Sigmoid colon (tissue), 7 donors: ENCODE measurements at places on chromosomes 4 and X. TPM values are rescaled to one million over a fixed set of nuclear protein-coding genes. Genes with fewer than 3 reads are reported as not detected.

DNA sequence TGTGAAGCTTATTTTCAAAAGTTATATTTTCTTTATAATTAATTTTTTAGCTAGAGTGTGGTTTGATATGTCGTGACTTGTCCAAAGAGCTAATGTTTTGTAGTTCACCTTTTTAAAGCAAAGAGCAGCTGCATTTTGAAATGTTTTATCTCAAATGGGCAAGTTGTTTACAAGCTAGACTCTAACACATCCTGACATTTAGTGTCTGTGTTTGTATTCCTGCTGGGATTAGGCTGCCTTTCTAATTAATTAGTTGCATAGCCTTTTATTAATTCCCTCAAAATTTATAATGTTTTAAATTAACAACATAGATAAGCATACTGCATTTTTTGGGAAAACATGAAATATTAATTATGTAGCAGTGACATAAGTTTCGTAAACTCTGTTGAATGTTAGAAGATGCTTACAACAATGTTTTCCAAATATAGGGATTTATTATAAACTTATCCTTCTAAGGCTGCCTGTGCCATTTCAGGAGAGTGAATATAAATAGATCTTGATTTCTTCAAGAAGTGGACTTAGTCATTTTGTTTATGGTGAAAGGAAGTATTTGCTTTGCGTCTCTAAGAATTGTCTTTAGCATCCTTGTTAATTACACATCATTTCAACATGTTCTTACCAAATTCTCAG lies 37.7 kb upstream of the NUDT6 start:
- H3K27me3 ChIP-seq: no peaks in the 10 kb centered on the region
- peak overlapping the region; percentile 9 for H3K27ac ChIP-seq
- H3K4me3 ChIP-seq: no peak overlapping the region
- H3K4me1 ChIP-seq: peaks cover 50% of the 10 kb centered on the region
- H3K36me3 ChIP-seq: no peaks in the 10 kb centered on the region

- no peak overlapping the region for H3K4me3 ChIP-seq
- no peak overlapping the region for H3K27ac ChIP-seq
- H3K4me1 ChIP-seq: no peaks in the 10 kb centered on the region
- H3K27me3 ChIP-seq: no peaks in the 10 kb centered on the region
Observed at GRCh38 chr4:86233681-86234080, 126.2 kb downstream of the MAPK10 start.

AFM gene
- not detected for polyA plus RNA-seq

DNA sequence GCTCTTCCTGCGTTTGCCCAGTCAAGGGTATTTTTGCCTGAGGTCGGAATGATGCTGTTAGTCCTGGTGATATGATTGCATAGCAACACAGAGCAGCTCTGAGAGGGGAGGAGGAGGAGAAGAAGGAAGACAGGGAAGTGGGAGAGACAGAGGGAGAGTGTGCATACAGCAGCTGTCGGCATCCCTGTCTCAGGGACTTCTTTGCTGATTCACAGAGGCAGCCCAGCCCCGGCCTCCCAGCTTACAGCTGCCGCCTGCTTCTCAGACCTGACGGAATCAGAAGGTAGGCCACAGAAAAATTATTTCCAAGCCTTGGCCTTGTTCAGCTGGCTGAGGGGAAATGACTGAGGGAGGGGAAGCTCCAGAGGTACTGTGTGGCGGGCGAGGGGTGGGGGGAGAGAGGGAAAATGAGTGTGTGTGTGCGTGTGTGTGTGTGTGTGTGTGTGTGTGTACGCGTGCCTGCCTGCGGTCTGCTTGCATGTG lies 319 bp downstream of the DRP2 start:
- peak overlapping the region; percentile 26 for H3K4me3 ChIP-seq
- H3K27me3 ChIP-seq: no peaks in the 10 kb centered on the region
- no peaks in the 10 kb centered on the region for H3K4me1 ChIP-seq
- peak overlapping the region; percentile 55 for H3K27ac ChIP-seq
- no peak for DNase-seq

RBM3 gene
- 105 TPM for polyA plus RNA-seq

DNA sequence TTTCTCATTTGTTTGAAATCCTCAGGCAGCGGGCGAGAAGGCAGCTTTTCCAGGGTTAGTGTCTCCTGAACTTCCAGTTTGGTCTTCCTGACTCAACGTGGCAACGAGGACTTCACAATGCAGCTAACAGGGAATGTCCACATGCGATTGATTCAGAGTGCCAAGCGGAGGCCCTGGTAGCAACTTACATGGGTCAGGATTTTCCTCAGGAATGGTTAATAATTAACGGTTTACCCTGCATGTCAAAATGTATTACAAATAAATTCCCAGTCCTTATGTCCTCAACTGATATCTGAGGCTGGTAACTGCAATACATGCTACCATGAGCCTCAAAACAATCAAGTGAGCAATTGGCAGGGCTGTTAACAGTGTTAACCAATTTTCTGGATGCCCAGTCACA lies 67.2 kb downstream of the MAP3K15 start:
- H3K4me3 ChIP-seq: no peak overlapping the region
- no peak overlapping the region for H3K27ac ChIP-seq
- no peaks in the 10 kb centered on the region for H3K36me3 ChIP-seq
- H3K4me1 ChIP-seq: no peaks in the 10 kb centered on the region

- H3K4me1 ChIP-seq: peaks cover 5% of the 10 kb centered on the region
- no peaks in the 10 kb centered on the region for H3K27me3 ChIP-seq
- DNase-seq: no peak
- H3K36me3 ChIP-seq: no peaks in the 10 kb centered on the region
Observed at GRCh38 chrX:133989490-133989889, 4.1 kb upstream of the GPC3 start.

PPM1K gene
- polyA plus RNA-seq: 15.6 TPM

DNA sequence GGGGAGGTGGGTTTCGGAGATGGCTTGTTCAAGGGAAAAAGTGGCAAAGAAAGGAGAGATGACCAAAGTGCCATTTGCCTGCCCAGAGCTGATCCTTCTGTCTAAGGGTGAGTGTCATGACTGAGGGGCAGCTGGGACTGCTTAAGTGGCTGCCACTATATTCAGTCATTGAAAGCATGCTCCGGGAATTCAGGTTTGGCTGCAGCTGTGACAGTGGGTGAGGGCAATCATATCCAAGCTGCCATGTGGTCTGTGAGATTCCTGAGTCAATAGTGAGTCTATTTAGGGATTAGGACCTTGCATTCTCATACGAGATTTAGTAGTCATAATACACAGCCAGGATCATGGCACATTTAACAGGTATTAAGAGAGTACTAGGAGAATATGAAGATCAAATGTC lies 138.8 kb upstream of the BANK1 start:
- DNase-seq: no peak
- no peaks in the 10 kb centered on the region for H3K27me3 ChIP-seq
- no peaks in the 10 kb centered on the region for H3K4me1 ChIP-seq

DNA sequence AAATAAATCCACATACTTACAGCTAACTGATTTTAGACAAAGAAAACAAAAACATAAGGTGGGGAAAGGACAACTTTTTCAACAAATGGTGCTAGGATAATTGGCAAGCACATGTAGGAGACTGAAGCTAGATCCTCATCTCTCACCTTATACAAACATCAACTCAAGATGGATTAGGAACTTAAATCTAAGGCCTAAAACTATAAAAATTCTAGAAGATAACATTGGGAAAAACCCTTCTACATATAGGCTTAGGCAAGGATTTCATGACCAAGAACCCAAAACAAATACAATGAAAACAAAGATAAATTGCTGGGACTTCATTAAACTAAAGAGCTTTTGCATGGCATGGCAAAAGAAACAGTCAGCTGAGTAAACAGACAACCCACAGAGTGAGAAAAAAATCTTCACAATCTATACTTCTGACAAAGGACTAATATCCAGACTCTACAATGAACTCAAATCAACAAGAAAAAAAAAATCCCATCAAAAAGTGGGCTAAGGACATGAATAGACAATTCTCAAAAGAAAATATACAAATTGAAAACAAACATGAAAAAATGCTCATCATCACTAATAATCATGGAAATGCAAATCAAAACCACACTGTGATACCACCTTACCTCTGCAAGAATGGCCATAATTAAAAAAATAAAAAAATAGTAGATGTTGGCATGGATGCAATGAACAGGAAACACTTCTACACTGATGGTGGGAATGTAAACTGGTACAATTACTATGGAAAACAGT lies 14.1 kb upstream of the AFP start:
- H3K36me3 ChIP-seq: no peaks in the 10 kb centered on the region
- no peak overlapping the region for H3K27ac ChIP-seq
- no peaks in the 10 kb centered on the region for H3K27me3 ChIP-seq
- DNase-seq: no peak

DNA sequence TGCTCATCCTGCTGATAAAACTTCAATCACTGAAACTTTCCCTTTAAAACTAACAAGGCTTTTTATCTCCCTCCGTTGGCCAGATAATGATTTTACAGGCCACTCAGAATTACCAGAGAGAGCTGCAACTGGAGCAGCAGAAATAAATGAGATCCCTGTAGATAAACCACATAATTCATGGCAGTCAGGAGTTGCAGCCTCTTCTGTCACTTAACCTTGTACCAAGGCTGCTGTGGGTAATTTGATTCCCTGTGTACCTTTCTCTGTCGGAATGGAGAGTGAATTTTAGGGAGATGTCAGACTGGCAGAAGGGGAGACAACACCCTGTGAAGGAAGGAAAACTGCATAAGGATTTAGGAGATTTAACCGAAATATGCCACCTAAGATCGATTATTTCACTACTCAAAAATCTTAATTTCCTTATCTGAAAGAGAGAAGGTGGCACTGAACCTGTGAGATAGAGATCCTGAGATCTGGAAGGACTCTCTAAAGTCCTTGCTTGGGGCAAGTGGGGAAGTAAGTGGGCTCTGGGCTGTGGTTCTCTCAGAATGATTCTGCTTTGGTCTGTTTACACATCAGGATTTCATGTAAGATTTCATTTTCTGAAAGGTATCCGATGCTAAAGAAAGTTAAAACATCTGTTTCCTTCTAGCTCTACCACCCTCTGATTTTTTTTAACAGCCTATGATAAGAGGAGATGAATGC lies 14.3 kb upstream of the TSPAN5 start:
- H3K27me3 ChIP-seq: no peaks in the 10 kb centered on the region
- no peak for DNase-seq
- no peak overlapping the region for H3K4me3 ChIP-seq
- no peaks in the 10 kb centered on the region for H3K36me3 ChIP-seq
- H3K4me1 ChIP-seq: no peaks in the 10 kb centered on the region
- no peak overlapping the region for H3K27ac ChIP-seq

MTTP gene
- polyA plus RNA-seq: 0.13 TPM

DNA sequence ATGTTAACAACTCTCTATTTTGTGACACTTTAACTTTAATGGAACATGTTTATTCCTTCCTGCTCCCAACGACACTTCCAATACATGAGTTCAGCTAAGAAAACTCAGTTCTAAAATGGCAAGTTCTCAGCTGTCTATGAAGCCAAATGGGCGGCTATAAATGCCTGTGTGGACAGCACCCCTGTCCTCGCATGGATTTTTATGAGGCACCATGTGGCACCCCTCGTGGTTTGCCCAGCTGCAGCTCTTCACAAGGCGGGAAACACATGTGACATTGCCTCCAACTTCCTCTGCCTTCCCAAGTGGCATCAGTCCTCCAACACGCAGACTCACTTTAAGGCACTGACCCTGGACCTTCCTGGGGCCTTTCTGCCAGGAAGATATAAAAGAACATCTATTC lies 48.0 kb downstream of the SH3RF1 start:
- H3K36me3 ChIP-seq: no peaks in the 10 kb centered on the region
- no peak overlapping the region for H3K4me3 ChIP-seq
- no peaks in the 10 kb centered on the region for H3K27me3 ChIP-seq
- H3K4me1 ChIP-seq: peaks cover 11% of the 10 kb centered on the region

DNA sequence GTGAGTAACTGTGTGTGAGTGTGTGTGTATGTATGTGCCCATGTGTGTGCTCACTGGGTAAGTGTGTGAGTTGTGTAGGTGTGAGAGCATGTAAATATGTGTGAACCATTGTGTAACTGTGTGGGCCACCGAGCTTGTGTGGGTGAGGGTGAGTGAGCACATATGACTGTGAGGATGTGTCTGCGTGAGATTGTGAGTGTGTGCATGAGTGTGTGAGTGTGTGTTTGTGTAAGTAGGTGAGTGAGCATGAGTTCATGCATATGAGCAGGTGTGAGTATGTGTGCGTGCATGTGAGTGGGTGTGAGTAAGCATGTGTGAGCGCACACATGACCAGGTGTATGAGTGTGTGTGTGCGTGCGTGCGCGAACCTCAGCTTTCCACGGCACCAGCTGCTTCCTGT lies 1.4 kb upstream of the ATP2B3 start:
- no peaks in the 10 kb centered on the region for H3K36me3 ChIP-seq
- H3K4me1 ChIP-seq: peaks cover 6% of the 10 kb centered on the region
- no peaks in the 10 kb centered on the region for H3K27me3 ChIP-seq
- H3K27ac ChIP-seq: no peak overlapping the region
- H3K4me3 ChIP-seq: no peak overlapping the region

- H3K36me3 ChIP-seq: no peaks in the 10 kb centered on the region
- DNase-seq: no peak
- H3K4me1 ChIP-seq: peaks cover 29% of the 10 kb centered on the region
- H3K27me3 ChIP-seq: no peaks in the 10 kb centered on the region
Observed at GRCh38 chr4:127355743-127356142, 277.0 kb upstream of the INTU start.

CFAP299 gene
- not detected for polyA plus RNA-seq
